ENCODE measurements at places on chromosomes 3 and 15. TPM values are rescaled to one million over a fixed set of nuclear protein-coding genes. Genes with fewer than 3 reads are reported as not detected.

The AGTR1 gene
- total RNA-seq, result not detected

DNA sequence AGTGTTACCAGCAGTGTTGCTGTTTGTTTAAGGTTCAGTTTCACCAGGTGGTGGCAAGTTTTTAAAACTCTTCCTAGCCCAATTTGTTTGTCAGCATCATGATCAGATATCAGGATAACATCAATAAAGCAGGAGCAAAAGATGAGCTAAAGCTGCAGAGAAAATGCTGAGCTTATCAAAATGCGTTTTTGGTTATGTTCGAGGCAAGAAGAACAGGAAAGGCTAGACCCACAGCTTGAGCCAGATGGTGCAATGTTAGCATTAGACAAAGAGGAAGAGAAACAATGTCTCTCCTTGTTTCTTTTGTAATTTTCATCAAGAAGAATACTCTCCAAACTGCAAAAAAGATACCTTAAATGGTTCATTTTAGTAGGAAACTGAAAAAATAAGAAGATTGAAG is 66.2 kb downstream of the THRB start:
- H3K4me3 ChIP-seq, result no peak overlapping the region
- no peak for DNase-seq
- H3K27me3 ChIP-seq, result no peaks in the 10 kb centered on the region
- H3K36me3 ChIP-seq, result no peaks in the 10 kb centered on the region

The POLQ gene
- total RNA-seq, result 12.4 TPM

The MAGEL2 gene
- total RNA-seq, result not detected

The NPAP1 gene
- total RNA-seq, result not detected

DNA sequence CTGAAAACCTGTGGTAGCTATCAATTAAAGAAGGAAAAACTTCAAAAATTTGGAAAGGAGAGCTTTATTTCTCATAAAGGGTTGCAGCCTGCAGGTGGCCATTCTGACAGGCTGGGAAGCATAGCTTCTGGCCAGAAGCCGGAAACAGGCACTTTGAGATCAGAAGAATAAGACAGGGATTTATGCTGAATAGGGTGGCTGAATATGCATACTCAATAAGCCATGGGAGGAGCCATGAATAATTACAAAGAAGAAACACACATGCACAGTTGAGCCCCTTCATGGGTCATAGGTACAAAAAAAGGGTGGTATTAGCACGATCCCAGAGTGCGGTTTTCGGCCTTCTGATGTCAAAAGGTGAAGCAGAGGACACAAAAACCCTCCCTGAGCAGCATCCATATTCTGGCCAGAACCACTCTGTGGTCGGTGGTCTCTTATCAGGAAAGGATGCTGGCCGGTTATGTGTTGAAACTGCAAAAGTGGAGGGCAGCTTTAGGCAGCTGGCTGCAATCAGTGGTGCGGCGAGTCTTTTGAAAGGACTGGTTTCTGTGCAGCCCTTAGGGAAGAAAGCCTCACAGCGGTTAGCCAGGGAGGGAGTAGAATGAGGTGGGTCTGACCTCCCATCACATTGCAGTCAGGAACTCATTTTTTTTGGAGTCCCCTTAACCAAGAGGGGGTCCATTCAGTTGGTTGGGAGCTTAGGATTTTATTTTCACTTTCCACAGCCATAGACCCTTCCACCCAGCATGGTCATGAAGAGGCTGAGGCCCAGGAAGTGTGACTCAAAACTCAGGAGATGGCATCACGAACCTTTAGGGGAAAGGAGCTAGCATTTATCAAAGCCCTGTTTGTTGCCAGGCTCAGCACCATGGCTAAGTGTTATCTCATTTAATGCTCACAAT is 34.7 kb upstream of the CCDC174 start:
- no peak overlapping the region for H3K27ac ChIP-seq
- DNase-seq, result no peak
- H3K4me1 ChIP-seq, result no peaks in the 10 kb centered on the region
- H3K36me3 ChIP-seq, result no peaks in the 10 kb centered on the region

GRCh38 chr15:98955331-98955730 is 52.3 kb downstream of the PGPEP1L start:
- H3K27me3 ChIP-seq, result no peaks in the 10 kb centered on the region
- H3K27ac ChIP-seq, result no peak overlapping the region
- DNase-seq, result no peak
- peaks cover 6% of the 10 kb centered on the region for H3K36me3 ChIP-seq
- no peak overlapping the region for H3K4me3 ChIP-seq

DNA sequence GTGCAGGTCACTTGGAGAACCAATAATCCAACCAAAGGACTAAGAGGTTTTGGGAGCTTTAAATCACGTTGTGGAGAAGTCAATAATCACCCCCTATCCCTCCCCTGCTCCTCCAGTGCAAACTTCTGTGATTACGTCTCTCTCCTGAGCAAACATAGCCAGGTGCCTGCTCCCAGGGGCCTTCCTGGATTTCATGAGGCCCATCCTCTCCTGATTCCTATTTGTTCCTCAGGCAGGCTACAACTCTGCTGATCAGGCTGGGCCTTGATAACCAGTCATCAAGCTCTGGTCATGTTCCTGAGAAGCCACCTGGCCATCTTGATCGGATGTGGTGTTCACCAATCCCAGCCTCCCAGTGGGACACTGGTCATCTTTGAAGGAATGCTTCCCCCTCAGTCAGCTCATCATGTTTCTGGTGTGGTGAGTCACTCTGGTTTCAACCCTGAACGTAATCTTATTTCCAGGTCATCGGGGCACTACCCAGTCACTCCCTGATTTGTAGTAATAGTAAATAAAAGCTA is 2.9 kb upstream of the ZNF710 start:
- DNase-seq, result no peak
- H3K4me1 ChIP-seq, result peaks cover 25% of the 10 kb centered on the region
- no peaks in the 10 kb centered on the region for H3K27me3 ChIP-seq
- H3K4me3 ChIP-seq, result no peak overlapping the region
- no peaks in the 10 kb centered on the region for H3K36me3 ChIP-seq
- H3K27ac ChIP-seq, result no peak overlapping the region

DNA sequence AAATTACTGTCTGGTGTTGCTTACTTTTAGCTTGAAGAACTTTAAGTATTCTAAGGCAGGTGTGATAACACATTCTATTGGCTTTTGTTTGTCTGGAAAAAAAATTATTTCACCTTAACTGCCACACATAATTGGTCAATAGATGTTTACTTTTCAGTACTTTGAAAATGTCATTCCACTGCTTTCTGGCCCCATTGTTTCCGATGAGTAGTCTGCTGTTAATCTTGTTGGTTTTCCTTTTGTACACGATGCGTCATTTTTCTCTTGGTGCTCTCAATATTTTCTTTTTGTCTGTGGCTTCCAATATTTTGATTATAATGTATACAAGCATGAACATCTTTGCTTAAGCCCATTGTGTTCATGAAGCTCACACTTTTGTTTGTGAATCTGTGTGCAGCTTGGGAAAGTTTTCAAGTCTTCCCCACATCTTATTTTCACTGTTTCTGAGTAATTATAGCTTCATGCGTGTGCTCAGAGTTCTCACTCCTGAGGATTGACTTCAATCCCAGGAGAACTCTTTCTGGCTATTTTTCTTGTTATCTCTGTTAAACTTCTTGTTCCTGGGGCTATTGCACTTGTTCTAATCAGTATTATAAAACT is 664.7 kb downstream of the IGSF11 start:
- DNase-seq, result no peak
- H3K4me1 ChIP-seq, result no peaks in the 10 kb centered on the region
- H3K27me3 ChIP-seq, result no peaks in the 10 kb centered on the region

The MOBP gene
- not detected for total RNA-seq

GRCh38 chr3:15693355-15693754 is 91.8 kb downstream of the BTD start:
- no peak overlapping the region for H3K27ac ChIP-seq
- no peaks in the 10 kb centered on the region for H3K36me3 ChIP-seq
- DNase-seq, result no peak
- H3K27me3 ChIP-seq, result no peaks in the 10 kb centered on the region

GRCh38 chr15:26128611-26129140 is 265.5 kb upstream of the ATP10A start:
- H3K27me3 ChIP-seq, result no peaks in the 10 kb centered on the region
- no peaks in the 10 kb centered on the region for H3K4me1 ChIP-seq
- no peak overlapping the region for H3K27ac ChIP-seq
- H3K4me3 ChIP-seq, result no peak overlapping the region
- H3K36me3 ChIP-seq, result no peaks in the 10 kb centered on the region
- DNase-seq, result no peak

- peaks cover 24% of the 10 kb centered on the region for H3K4me1 ChIP-seq
- peak overlapping the region; percentile 85 for H3K27ac ChIP-seq
- no peaks in the 10 kb centered on the region for H3K36me3 ChIP-seq
- peak overlapping the region; percentile 87 for H3K4me3 ChIP-seq
- DNase-seq, result peak; percentile 87
Measured at GRCh38 chr3:141875893-141876380, 506 bp upstream of the ATP1B3 start.

The PP2D1 gene
- not detected for total RNA-seq

The KCNMB2 gene
- not detected for total RNA-seq

- no peaks in the 10 kb centered on the region for H3K36me3 ChIP-seq
- H3K4me3 ChIP-seq, result no peak overlapping the region
- no peak for DNase-seq
- no peaks in the 10 kb centered on the region for H3K4me1 ChIP-seq
Measured at GRCh38 chr15:41647262-41647661, 12.9 kb upstream of the MGA start.

The RASGRP1 gene
- 64.7 TPM for total RNA-seq

GRCh38 chr15:65476903-65477302 is 40.6 kb downstream of the DPP8 start:
- H3K36me3 ChIP-seq, result peaks cover 37% of the 10 kb centered on the region
- DNase-seq, result no peak
- H3K27ac ChIP-seq, result no peak overlapping the region
- H3K4me1 ChIP-seq, result no peaks in the 10 kb centered on the region
- H3K4me3 ChIP-seq, result no peak overlapping the region

Data from CD8-positive, alpha-beta memory T cell (primary cell).